ENCODE measurements at places on chromosomes 4 and X.

GRCh38 chr4:105140684-105141490, 5.8 kb upstream of the TET2 start:
- DNase-seq, result no peak

GRCh38 chr4:113810906-113811305, 49.4 kb upstream of the CAMK2D start:
- DNase-seq, result peak; percentile 32

- DNase-seq, result peak; percentile 32
Observed at GRCh38 chr4:134278675-134279074, 77.1 kb upstream of the PABPC4L start.

DNA sequence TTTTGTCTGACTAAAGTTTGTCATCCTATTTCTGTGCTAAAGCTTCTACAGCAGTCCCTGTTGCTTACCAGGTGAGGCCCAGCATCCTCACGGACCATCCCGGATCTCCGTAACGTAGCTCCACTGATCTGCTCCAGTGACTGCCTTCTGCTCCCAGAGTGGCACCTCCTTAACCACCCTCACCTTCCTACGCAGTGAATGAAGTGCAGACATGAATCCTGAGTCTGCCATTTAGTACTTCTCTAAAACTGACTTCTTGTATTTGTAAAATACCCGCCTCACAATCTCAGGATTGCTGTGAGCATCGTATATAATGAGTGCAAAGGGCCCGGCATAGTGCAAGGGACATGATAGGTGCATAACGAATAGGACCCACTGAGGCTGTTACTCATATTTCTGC, 27.7 kb upstream of the ACSL1 start:
- DNase-seq, result no peak

DNA sequence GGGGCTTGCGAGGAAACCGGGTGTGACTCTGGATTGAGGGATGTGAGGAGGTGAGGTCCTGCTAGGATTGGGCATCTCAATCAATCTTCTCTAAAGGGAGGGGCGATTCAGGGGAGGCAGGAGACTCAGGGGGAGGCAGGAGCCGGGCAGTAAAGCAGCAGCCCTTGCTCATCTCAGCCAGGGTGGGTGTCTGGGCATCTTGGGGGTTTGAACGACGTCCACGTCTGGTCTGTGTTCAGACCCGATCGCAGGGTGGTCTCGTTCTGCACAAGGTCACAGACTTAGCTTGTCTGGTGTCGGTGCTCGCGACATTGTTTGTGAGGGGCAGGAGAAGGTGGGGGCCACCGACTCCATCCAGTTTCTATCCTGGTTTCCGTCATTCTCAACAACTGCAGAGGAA, 231.3 kb upstream of the PSAPL1 start:
- no peak for DNase-seq

DNA sequence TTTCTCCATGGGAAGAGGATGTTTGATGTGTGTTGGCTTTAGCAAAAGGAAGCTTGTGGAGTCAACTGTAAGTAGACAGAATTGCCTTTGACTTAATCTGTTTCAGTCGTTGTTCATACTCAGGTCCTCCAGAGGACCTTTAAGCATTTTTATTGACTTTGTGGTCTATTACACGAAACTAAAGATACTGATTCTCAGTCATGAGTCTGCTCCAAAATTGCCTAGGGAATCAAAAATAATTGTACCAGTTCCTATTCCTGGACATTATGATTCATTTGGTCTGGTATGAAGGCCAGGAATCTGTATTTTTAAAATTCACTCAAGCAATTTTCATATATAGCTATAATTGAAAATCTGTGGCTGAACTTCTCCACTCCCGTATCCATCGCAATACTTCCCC, 38.6 kb downstream of the AR start:
- DNase-seq, result no peak

DNA sequence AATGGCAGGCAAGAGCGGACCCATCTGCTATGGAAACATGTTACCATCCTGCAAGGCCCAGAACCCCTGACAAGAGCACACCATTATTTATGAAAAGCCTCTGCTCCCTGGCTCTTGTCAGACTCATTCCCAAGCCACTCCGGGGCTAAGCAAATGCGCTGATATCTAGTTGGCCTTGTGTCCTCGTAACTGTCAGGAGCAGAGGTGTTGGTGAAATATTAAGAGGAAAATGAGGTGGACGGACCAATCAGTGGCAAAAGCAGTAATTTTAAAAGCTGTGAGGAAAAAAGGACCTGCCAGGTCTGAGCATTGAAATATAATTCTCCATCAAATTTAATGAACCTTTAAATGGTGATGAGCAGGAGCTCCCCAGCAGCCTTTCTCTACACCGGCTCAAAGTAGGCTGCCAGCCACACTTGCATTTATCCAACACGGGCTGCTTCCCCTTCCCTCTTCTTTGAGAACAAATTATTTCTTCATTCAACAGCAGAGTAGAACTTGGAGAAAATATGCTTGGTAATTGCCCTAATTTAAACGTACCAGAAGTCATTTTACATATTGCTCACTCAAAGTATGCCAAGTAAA, 214.3 kb downstream of the RASL11B start:
- no peak for DNase-seq

DNA sequence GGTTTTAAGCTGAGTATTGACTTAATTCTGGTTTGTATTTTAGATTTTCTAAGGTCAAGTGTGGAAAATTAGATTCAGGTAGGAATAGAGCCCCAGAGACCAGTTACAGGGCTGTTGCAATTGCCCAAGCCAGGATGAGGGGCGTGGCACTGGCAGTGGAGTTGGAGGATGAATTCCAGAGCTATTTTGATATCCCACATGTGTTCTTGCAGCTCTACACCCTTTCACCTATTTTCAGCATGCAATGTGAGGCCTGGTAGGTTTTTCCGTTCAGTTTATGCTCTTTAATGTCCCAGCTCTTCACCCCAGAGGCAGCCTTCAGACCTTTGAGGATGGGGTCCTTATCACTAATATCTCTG, 17.9 kb upstream of the OGT start:
- DNase-seq, result peak; percentile 23

DNA sequence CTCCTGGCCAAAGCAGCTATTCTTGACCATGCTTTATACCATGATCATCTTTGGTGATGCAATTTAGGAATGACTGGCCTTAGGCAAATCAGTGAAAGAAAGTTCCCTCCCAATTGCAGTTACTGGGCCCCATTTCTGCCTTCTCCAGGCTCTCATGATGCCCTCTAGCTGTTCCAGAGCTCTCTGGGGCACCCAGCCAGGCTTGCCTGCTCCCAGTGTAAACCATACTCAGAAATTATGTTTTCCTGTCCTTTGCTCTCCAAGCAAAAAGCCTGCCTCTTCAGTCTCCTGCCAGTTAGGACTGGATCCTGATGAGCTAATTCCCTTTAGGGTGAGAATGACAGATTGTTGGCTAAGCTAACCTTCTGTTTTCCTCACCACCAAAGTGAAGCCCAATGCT, 85.3 kb upstream of the RBPJ start:
- DNase-seq, result peak; percentile 63

- no peak for DNase-seq
Observed at GRCh38 chr4:147674496-147674895, 9.5 kb downstream of the PRMT9 start.

- no peak for DNase-seq
Observed at GRCh38 chrX:21700967-21701366, 42.8 kb upstream of the KLHL34 start.

DNA sequence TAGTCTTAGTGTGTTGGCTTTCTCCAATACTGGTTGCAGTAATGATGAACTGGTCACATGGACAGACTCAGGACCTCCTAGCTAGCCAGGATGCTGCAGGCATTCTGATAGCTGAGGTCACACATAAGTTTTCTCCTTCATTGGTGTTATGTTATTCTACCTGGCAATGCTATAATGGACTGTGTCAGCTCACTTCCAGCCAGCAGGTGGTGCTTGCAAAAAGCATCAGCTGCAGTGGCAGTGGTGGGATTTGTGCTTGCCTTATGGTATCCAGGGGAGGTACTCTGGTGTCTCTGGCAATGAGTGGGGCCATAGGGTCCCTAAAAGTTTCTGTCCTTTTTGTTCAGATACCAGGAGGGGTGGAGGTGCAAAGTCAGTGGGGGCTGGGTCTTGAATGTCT, 33.6 kb downstream of the ZNF330 start:
- DNase-seq, result no peak

DNA sequence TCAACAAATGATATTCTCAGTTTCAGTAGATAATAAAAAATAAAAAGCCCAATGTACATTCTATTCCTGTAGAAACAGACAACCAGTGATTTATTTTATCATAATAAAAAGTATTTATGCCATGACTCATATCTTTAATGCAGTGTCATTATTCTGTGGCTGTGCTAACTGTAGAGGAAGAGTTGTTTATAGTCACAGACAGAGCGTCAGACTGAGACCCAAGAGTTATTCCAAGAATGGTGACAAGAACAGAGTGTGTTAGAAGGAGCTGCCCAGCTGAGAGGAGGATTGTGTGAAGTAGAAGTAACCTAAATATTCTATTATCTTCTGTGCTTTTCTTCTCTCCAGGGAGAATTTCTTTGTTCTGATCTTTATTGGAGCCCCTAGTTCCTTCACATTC, 210.7 kb downstream of the PPP1R2C start:
- no peak for DNase-seq

DNA sequence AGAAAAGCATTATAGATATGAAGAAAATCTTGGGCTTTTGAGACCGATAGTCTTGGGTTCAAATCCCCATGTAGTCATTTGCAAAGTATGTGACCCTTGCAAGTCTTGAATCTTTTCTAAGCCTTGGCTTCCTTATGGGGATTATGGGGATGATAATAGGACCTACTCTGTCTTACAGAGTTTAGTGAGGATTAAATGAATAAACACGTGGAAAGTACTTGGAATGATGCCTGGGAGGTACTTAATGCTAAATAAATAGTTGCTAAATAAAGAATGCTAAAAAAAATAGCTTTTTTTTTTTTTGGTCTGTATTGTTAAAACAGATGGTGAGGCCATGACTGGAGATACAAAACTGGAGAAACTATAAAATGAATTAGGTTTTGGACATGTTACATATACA, 292.7 kb downstream of the GPAT3 start:
- DNase-seq, result no peak

- DNase-seq, result no peak
Observed at GRCh38 chr4:54717694-54718093, 59.9 kb downstream of the KIT start.

- DNase-seq, result peak; percentile 77
Observed at GRCh38 chrX:13373431-13374187, 53.8 kb upstream of the ATXN3L start.

GRCh38 chrX:68498508-68499379, at the start of gene YIPF6:
Gene YIPF6, plus strand, starts transcription at chrX:68499051. Its CDS starts 16 bp downstream, at chrX:68499067.
- peak; percentile 46 for DNase-seq

DNA sequence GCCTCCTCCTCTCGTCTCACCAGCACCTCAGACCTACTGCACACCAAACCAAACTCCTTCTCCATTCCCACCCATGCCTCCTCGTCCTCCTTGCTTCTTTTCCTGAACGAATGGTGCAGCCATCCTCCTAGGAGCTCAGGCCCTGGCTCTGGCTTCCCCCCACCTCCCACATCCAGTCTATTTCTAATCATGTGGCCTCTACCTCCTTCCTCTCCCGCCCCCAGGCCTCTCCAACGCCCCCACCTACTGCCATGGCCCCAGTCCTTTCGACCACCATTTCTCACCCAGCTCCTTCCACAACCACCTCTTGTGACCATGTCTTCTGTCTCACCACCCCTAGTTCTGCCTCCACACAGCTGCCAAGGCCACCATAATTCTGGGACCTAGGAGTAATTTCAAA, 127.1 kb downstream of the PJA1 start:
- DNase-seq, result no peak

DNA sequence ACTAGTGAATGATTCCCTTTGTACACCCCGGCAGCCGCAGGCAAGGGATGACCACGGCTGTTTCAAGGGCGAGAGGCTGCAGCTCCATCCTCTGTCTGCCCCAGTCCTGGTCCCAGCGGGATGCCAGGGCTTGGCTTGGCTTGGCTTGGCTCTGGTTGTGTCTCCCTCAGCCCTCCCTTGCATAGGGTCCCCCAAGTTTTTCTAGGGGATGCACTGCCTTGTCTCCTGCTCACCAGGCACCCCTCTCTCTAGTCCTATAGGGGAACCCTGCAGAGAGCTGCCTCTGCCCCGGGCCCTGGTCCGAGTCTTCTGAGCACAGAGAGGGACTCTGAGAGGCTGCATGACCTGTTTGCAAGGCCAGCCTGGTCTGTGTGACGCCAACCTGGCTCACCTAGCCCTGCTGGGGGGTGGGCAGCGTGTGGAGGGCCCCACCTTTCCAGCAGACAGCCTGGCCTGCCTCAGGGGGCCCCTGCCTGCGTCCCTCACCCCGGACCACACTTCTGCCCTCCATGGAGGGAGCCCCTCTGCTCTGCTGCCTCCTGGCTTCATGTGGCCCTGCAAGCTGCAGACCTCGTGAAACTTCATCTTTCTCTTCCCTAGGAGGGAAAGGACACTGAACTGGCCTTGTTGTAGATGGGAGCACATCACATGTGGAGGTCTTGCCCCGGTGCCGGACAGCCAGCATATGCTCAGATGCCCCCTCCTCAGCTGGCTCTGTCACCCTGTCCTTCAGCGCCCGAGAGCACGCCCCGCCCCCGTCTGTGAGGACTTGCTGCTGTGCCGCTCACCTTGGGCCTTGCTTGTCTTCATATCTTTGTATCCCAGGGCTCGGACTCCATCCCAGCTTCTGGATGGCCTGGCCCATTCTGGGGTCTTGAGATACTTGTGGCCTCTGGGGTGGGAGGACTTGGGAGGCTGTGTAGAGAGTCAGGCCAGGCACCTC, 16.4 kb downstream of the SORCS2 start:
- DNase-seq, result no peak
